ENCODE measurements at places on chromosomes 7 and 10. TPM values are rescaled to one million over a fixed set of nuclear protein-coding genes. Genes with fewer than 3 reads are reported as not detected.

The STAG3 gene
- total RNA-seq = 22.0 TPM

The OTUD1 gene
- total RNA-seq = 69.0 TPM

The SHTN1 gene
- total RNA-seq = not detected

The ZNHIT1 gene
- total RNA-seq = 38.4 TPM

Data from B cell (primary cell).